T-helper 2 cell (primary cell): ENCODE measurements at places on chromosomes 2 and 18.

DNA sequence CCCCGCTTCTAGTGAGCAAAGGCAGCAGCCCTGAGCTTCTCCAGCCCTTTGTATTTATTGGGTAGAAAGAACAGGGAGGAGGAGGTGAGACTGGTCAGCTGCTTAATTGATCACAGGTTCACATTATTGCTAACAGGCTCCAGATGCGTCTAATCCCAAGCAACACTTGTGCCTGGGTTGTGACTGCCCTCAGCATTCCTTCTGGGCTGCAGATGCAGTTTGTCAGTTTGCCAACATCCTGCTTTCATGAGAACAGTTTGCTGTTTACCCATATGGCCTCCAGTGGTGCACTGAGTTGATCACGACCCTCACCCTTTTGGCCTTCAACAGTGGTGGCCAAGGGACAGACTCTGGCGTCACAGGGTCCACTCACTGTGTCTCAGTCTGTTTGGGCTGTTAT, 159.5 kb upstream of the ZNF516 start:
- DNase-seq, result no peak

- DNase-seq, result no peak
Observed at GRCh38 chr2:119066272-119066804, 92.2 kb downstream of the C1QL2 start.

GRCh38 chr2:24077879-24078278, 1.8 kb upstream of the SF3B6 start:
- DNase-seq, result no peak

DNA sequence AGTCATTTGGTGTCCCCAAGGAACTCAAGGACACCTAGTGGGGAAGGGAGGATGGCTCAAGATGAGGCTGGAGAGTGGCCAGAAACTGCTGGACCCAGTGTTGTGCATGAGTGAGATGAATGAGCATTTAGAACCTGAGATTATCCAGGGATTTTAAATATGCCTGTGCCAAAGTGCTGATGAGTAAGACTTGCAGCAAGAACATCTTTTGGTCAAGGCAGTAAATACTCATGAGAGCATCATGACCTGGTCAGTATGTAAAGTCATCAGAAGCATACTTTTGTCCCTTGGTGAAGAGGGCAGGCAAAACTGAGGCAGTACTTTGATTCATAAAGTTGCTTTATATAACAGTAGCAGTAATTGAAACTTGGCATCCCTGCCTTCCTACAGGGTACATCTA, 3.1 kb upstream of the SPP2 start:
- DNase-seq, result no peak

DNA sequence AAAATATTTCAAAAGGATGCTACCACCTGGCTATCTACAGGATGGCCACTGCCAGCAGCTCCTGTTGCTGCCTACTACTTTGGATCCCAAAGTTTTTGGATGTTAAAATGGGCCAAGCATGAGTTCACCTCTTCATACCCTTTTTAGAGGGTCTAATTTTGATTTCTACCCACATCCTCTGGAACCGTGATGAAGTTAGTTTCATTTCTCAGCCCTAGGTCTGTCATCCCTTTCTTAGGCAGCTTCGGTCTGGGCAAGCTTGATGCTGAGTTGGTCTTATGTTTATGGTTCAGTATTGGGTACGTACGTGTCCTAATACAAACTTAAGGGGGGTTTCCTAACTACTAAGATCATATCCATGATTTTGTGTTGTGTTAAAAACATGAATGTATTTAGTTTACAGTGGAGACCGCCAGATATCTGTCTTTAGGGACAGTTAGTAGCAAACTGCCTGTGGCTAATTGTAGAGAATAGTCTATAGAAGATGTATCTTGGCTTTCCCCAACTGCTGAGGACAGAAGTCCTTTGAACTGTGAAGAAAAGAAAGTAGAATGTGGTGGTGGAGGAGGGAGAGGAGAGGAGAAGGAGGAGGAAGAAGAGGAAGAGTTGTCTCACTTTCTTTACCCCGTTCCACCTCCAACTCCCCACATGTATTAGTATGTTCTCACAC, 184.9 kb downstream of the UBE2E3 start:
- DNase-seq, result no peak

DNA sequence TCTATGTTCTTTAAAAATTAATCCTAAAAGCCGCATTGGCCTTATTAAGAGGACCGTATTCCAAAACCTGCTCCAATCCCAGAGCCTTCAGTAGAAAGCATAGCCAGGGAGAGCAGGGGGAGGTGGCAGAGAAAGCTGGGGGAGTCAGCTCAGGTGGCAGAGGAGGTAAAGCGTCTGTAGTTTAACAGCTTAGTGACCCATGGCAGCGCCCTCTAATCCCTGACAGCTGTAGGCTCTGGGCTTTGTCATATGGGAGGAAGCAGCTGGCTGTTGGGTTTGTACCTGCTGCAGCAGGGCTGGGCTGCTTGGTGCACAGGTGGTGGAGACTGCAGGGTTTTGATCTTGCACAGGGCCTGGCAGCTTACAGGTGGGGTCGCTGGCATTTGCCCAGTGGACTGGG, 50.6 kb downstream of the THNSL2 start:
- no peak for DNase-seq

GRCh38 chr2:123913143-123913735, 111.8 kb upstream of the CNTNAP5 start:
- DNase-seq, result no peak
